CD4-positive, alpha-beta T cell treated with Interferon gamma for 1 hour (primary cell): ENCODE measurements at places on chromosomes 11 and 22.
A peak's percentile ranks its signal among the peaks of the same experiment; 100 is the strongest.

GRCh38 chr22:38414009-38414395 lies 41.0 kb downstream of the KCNJ4 start:
- DNase-seq, result no peak

GRCh38 chr11:75896843-75897419 lies 81.9 kb downstream of the UVRAG start:
- DNase-seq, result no peak

DNA sequence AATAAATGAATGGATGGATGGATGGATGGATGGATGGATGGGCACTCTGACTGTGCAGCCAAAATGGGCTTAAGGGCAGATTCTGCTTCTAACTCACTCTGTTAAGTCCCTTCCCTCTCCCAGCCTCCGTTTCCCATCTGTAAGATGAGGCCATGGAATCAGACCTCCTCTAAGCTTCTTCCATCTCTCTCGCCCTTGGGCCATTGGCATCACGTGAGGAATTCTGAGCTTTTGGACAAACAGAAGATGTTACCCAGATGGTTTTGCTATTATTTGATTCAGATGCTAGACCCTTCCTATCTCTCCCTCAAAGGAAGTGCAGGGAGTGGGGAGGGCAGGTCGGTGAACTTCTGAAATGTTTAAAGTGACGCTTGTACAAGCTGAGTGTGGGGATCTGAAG lies 4.0 kb upstream of the CYTH4 start:
- no peak for DNase-seq

DNA sequence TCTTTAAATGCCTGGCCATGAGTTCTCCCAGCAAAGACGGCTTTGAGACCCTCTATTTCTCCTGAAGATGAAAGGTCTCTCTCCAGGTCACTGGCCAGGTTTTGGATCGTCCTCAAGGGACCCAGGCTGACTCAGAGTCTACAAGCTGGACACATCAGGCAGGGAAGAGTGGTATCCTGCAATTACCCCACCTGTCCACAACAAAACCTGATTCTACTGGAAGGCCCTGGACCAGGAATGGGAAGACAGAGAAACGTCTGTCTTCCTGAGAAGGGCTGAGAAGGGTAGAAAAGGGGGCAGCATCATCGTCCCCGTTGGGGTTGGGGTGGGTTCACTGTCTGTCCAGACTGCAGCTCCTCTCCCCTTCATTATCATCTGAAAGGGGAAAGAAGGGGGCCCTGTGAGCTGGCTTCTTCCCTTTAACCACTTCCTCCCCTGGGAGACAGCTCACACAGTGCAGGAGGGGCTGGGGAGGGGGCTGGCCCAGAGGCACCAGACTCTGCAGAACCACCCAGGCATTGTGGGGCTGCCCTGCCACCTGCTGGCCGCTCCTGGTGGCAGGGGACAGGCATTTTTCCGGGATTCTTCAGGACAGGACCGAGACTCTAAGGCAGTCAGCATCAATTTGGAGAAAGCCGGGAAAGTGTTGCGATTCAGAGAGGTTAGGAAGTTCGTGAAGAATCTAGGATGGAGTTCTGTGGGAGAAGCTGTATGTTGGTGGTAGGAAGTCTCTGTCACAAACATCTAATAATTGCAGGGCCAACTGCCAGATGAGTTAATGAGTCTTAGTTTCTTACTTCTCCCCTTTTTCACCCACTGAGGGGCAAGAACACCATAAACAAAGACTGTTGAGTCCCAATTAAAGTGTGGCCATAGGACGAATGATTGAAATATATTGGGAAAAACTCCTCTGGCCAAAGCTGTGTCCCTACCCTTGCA lies 57.6 kb downstream of the SYN3 start:
- DNase-seq, result no peak

DNA sequence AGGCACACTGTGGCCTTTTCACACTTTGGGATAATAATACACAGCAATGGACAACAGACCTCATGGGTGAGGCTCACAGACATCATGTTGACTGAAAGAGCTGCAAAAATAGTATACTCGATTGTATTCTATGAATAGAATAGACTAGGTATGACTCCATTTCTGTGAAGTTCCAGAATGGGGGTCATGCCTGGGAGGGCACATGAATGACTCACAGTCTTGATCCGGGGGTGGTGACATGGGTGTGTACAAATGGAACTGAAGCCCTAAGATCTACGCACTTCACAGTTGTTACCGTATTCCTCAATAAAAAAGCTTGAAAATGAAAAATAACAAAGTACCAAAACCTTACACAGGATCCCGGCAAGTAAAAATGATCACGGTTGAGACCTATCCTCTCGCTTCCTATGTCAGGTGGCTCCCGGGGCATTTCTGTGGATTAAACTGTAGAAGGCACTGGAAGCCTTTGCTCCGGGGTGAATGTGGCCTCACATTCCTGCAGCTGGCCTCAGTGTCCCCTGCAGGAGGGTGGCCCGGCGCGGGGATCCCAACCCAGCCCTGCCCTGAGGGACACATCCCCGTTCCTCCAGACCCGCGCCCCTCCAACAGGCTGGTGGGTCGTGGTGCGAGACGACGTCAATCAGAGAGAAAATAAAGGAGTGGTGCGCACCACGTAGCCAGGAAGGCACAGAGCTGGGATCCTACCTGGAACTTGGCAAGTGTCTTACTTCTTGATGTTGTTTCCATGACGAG lies 75.9 kb downstream of the NECTIN1 start:
- DNase-seq, result no peak

DNA sequence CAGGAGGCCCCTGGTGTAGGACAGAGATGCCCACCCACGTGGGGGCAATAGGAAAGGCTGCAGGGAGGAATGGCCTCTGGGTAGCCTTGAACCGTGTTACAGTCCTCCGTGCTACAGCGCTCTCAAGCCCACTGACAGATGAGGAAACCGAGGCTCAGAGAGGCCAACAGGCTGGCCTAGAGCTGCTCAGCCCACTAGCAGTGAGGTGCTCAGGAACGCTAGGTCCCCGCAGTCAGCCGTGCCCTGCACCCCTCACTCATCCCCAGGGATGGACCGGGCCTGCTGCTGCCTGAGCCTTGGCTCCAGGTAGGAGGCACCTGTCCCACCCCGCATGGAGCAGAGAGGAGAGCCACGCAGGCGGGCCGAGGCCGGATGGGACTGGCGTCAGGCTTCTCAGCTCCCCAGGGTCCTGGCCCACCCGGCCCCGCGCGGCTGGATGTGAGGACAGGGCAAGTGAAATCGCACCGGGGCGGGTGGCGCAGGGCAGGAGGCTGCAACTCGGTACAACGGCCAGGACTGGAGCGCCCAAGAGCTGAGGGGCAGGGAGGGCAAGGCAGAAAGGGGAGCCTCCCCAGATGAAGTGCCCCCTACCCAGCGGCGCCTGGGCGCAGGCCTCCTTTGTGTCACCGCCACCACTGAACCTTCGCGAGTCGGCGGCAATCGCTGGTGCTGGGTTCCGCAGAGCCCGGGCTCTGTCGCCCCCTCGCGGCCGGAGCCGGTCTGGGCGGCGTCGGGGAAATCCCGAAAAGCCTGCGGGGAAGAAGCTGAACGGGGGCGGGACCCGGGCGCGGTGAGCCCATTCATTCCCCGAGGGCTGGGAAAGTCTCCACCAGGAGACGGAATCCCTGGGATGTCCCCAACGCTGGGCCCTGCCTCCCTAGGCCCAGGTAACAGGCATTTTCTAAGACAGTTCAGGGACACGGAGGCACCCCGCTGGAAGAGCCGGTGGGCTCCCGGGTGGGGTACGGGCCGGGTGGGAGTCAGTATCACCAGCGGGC lies 8.4 kb upstream of the SLC2A11 start:
- peak; percentile 77 for DNase-seq

- DNase-seq, result no peak
Observed at GRCh38 chr11:27291302-27291889, 71.6 kb downstream of the CCDC34 start.

DNA sequence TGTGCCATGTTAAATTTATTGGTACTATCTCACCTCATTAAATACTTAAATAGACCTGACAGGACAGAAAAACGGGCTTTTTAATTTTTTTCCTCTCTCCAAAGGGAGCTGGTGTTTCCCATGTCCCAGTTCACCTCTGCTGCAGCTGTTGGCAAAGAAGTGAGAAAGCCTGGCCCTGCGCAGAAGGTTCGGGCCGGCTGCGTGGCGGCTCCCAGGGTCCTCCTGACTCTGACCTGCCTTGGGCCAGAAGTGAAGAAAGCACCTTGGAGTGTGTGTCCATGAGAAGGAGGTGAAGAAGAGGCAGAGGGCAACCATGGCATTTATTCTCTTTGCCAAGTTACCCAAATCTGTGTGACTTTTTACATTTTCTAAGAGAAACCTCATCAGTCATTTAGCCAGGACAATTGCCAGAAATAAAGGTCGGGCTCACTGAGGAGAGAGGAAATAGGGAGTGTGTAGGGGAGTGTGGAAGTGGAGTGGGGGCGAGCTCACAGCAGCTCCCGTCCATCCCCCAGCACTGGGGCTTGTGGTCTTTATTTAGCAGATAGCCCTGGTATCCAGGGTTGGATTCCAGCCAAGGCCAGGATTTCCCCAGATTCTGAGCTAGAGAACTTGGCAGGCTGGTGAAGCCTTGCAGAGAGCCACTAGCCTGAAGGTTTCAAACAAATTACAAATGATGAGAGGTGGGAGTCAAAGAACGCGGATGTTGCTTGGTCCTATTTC lies 102.4 kb upstream of the CADM1 start:
- no peak for DNase-seq

DNA sequence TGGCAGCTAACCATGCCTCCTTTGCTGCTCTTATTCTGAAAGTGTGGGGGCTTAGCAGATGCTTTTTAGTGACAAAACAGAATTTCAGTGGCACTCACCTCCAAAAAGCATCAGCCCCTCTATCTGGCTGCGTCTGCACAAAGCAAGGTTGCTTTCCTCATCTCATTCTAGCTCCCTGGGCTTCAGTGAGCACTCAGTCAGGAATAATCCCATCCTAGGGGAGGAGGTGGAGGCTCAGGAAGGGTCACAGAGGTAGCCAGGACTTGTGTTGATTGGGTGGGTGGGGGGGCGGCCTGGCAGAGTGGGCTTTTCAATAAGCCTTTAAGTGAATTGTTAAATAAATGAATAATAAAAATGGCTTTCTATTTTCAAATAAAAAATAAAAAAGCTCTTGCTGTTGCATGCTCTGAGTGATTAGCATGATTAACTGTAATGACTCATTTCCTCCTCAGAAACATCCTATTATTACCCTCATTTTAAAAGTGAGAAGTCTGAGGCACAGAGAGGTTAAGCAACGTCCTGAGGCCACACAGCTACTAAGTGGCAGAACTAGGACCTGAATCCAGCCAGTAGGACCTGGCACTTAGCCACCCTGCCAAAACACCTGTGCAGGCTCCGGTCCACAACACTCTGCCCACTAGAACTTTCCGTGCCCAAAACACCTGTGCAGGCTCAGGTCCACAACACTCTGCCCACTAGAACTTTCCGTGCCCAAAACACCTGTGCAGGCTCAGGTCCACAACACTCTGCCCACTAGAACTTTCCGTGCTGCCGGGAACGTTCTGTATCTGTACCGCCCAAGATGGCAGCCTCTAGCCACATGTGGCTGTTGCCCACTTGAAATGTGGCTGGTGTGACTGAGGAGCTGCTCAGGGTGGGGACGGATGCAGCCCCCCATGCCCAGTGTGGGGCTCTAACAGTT lies 5.5 kb downstream of the B3GAT1 start:
- DNase-seq, result no peak

- no peak for DNase-seq
Observed at GRCh38 chr11:61853698-61854169, 25.6 kb downstream of the FADS2 start.

GRCh38 chr11:61851113-61851899 lies 23.2 kb downstream of the FADS2 start:
- no peak for DNase-seq

DNA sequence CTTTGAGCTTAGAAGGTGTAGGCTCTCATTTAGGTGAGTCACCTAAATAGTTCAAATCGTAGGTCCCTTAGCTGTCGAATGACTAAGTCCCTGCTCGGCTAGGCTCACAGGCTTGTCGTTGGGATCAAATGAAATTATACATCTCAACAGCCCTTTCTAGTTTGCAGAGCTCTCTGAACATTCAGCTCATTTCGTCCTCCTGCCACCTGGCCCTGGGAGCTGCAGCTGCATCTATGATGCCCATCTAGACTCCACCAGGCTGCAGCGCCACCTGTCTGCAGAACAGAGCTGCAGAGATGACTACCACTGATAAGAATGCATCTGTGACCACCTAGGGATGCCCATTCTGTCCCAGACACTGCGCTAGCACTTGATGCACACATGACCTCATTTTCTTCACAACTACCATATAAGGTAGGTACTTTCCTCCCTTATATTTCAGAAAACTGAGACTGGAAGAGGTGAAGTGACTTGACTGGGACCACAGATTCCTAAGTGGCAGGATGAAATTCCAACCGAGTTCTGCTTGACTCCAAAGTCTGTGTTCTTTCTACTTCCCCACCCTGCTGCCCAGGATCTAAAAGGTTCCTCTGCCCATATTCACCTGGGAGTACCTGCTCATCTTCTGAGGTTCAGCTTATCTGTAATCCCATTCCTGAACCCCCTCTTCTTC lies 141.1 kb upstream of the NARS2 start:
- no peak for DNase-seq

GRCh38 chr11:26865703-26866102 lies 128.2 kb upstream of the FIBIN start:
- no peak for DNase-seq

- peak; percentile 51 for DNase-seq
Observed at GRCh38 chr11:122697636-122698167, 42.2 kb downstream of the UBASH3B start.

- no peak for DNase-seq
Observed at GRCh38 chr22:19681863-19682245, 32.4 kb upstream of the SEPTIN5 start.

DNA sequence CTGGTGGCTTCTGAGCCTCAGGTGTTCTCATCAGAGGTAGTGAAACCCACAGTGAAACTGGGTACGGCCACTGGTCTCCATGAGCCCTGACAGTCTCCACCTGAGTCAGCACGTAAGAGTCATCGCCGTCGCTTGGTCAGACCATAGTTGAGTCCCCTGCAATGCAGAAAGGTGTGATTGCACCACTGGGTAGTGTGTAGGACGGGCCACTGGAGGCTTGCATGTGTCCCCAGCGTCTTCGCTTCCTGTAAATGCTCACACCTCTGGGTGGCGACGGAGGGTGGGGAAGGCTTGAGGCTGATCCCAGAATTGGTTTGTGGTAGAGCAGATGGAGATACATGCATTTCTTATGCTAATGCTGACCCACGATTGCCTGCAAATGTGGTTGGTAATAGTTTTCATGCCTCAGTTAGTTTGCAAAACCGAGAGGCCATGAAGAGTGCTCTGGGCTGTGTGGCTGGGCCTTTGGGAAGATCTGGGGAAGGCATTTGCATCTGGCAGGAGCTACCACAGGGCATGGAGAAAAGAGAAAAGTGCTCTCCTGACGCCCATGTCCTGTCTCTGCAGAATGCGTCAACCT lies 26.5 kb downstream of the CTTN start:
- DNase-seq, result no peak

GRCh38 chr22:38487946-38488345 lies 18.2 kb downstream of the DDX17 start:
- DNase-seq, result no peak

DNA sequence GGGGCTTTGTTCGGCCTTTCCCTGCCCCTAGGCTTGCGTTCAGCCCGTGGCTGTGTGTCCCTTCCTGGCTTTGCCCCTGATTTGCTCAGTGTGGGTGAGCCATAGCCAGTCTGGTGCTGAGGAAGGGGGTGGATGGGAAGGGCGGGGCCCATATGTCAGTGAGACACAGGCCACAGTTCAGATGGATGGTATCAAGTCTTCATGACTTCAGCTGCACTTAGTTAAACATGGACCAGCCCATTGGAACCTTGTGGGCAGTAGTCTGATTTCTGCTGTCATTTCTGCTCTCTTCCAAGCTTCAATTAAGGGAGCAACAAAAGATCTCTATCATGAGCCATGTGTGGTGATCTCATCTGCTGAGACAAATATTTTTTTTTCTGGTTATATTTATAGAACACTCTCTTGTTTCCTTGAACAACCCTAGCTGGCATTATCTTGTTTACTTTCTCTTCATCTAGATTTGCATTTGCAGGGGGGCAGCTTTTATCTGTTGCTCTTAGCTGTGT lies 21.6 kb upstream of the PEX26 start:
- no peak for DNase-seq
